RCC 7860 (cell line): ENCODE measurements at places on chromosomes 4 and X.

DNA sequence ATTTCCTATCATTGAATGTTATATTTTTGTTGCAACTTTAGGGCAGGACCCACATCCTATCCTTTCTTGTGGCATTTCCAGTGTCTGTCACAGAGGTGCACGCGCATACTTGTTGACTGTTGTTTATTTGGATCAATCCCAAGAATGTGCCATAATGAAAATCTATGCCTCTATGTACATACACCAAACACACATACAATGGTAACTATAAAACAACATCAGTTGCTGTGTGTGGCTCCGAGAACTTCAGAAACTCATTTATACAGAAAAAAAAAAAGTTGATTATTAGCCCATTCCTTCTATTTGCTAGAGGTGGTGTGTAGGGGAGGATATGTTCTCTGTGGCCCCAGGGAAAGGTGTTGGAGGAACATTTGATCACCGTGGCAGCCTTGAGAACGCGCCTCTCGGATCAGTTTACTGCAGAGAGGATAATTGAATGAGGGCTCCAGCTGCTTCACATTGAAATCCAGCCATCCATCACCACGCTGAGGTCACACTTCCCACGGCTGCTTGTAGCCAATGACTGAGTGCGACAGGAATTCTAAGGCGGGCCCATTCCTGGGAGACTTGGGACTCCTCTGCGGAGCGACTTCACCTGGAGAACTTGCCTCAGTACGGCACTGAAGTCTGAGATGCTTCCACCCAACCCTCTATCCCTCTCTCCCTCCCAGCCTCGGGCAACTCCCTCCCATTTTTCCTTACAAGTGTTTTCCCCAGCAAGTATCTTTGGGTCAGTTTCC, 19.5 kb downstream of the SMPX start:
- DNase-seq: no peak

- DNase-seq: peak; percentile 10
Observed at GRCh38 chrX:153926858-153927671, 1.0 kb upstream of the ARHGAP4 start.

GRCh38 chrX:24658421-24658820, 11.3 kb upstream of the PCYT1B start:
- DNase-seq: no peak

DNA sequence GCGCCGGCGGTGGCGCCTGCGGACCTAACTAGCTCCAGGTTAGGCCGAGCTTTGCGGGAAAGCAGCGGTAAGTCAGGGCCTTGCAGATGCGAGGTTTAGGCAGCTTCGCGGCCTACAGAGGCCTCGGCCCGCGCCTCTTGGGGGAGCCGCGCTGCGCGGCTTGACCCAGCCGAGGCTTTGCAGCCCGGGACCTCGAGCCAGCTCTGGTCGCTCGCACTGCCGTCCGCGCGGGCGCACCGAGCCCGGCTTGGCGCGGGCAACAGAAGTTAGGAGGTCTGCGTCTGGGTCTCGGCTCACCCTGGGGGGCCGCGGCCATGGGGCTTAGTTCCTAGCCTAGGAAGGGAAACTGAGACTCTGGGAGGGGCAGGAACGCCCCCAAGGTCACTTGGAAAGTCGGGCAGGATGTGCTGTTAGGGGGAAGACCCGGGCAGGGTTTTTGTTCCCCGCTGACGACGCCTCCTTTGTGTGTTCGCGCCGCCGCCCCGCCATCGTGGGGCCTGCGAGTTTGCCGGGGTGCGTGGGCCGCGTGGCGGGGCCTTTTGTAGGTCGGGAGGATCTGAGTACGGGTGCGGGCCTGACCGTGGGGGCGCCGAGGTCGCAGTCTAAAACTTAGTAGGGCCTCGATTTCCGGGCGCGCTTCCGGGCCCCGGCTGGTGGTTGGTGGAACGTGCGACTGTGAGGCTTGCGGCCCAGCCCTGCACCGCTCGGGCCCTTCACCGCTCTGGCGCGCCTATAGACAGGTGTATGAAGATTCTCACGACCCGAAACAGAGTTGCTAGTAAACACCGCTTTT, 482 bp downstream of the RNF4 start:
- DNase-seq: no peak

DNA sequence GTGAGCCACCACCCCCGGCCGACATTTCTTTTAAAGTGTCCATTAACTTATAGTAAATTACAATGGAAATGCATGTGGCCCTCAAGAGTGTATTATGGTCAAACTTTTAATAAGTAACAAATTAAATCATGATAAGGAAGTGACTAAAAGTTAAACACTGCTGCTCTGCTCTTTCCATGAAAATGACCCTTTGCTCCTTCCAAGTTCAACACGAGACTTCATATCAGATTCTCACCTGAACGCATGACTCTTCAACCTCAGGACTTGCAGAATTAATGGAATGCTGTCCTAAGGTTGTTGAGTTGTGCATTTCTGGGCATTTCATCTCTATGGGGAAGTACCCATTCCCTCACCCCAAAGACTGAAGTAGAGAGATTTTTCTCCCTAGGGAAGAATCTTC, 27.1 kb downstream of the AWAT2 start:
- peak; percentile 54 for DNase-seq

GRCh38 chrX:24259544-24260240, 54.2 kb downstream of the SUPT20HL2 start:
- DNase-seq: peak; percentile 43
